DMS153 (cell line): ENCODE measurements at places on chromosomes 12 and 14.

GRCh38 chr12:4825011-4825858, 84.5 kb upstream of the KCNA1 start:
- DNase-seq: no peak

GRCh38 chr12:56097738-56098137, 6.6 kb upstream of the PA2G4 start:
- no peak for DNase-seq

GRCh38 chr14:97219431-97220017, 422.3 kb downstream of the VRK1 start:
- no peak for DNase-seq

DNA sequence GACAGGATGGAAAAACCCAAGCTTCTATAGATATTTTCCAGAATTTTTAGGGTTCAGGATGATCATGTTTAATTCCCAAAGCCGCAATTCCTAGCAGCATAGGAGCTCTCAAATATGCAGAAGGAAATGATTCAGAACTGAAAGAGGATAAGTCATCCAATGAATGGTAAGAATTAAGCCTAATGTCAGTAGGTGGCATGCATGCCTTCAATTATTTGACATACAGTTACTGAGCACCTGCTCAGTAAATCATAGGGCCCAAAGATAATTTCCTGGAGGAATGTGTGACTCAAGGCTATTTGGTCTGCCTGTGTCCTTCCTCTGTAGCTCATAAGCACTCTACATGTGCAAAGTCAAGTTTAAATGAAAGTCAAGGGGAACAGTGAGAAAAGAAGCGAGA, 116.8 kb upstream of the SLC38A4 start:
- no peak for DNase-seq

GRCh38 chr12:105462831-105463230, 132.3 kb downstream of the C12orf75 start:
- DNase-seq: no peak

DNA sequence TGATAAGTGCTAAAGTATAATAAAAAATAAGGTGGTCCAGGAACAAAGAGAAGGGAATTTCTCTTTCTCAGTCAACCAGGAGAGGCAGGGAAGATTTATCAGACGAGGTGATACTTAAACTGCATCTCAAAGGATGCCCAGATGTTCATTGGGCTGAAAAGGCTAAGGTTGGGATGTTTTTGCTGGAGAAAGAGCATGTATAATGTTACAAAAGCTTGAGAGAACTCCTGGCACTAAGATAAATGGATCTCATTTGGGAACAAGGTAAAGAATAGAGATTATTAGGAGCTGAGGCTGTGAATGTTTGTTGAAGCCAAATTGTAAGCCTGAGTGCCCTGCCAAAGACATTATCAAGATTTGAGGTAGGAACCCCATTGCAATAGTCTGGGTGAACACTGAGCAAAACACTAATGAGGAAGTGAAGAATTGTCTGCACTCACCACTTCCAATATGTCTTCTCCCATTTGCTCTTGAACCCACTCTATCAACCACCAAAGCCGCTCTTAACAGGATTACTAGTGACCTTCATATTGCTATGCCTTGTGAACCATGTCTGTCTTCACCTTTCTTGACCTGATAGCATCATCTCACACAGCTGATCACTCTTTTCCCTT, 149.0 kb upstream of the ARID2 start:
- no peak for DNase-seq

DNA sequence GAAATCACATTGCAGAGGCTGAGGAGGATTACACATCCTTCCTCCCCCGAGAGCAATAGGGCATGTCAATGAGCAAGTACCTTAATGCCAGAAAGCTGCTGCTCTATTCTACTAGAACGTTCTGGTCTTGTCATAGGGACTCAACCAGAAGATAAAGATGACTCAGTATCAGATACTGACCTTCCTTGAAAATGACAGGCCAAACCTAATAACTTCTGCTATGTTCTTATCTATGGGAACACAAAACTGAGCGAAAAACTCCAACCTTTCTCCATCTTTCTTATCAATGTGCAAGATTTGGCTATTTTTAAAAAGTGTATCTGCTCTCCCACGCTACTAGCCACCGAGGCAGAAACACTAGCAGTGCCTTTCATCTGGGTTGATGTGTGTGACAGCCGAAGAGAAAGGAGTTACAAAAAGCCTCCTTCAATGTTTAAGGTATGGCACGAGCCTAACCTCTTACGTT, 5.5 kb downstream of the CCDC92 start:
- no peak for DNase-seq
